ENCODE measurements at places on chromosomes 7 and 10. TPM values are rescaled to one million over a fixed set of nuclear protein-coding genes. Genes with fewer than 3 reads are reported as not detected.

GRCh38 chr7:137583172-137583571 is 239.6 kb upstream of the PTN start:
- DNase-seq: no peak

- no peak for DNase-seq
These were observed 180.5 kb downstream of the SUGCT start for GRCh38 chr7:40315277-40315676.

DNA sequence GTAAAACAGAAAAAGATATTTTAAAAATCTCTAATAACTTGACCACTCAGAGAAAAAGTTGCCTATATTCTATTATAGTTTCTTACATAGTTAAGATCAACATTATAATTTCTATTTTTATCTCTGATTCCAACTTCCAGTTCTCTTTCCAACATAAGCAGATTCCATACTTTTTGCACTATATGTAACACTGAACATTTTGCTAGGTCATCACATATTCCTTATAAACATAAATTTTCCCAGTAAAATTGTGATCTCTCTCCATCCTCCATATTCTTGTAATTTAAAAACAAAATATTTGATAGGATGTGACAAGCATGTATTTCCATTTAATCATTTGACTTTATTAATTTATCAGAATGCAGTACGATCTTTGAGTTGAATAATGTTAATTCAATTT is 170.4 kb upstream of the THSD7A start:
- no peak for DNase-seq

The RNF32 gene
- total RNA-seq: 2.2 TPM
